Nucleus accumbens (tissue), 56 donors: ENCODE measurements at places on chromosomes 16 and 17.

- DNase-seq, result no peak
Observed at GRCh38 chr17:75356260-75356937, 49.1 kb downstream of the GRB2 start.

- DNase-seq, result no peak
Observed at GRCh38 chr17:21005367-21005766, 37.4 kb downstream of the USP22 start.

DNA sequence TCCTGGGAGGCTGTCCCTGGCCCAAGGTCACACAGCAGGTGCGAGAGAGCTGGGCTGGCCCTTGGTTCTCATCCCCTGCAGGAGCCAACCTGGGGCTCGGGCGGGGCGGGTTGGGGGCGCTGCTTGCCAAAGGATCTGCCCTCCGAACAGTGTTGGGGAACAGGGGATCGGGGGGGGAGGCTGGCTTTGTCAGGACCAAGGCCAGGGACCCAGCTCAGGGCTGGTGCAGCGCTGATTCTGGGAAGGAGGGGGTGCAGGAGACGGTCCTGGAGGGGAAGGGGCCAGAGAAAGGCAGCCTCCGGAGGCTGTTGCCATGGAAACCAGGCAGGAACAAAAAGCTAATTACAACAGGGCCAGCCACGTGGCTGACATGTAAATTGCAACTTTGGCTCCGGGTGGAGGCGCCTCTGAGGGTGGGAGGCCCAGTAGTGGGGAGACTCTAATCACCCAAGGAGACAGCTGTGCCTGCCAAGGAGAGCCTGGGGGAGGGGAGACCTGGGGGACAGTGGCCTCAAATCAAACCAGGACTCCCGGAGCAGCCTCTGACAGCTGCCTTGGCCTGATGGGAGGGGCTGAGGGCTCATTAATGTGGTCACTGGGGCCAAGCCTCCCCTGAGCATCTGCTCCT is 1.3 kb downstream of the TUBB3 start:
- DNase-seq, result peak; percentile 45

DNA sequence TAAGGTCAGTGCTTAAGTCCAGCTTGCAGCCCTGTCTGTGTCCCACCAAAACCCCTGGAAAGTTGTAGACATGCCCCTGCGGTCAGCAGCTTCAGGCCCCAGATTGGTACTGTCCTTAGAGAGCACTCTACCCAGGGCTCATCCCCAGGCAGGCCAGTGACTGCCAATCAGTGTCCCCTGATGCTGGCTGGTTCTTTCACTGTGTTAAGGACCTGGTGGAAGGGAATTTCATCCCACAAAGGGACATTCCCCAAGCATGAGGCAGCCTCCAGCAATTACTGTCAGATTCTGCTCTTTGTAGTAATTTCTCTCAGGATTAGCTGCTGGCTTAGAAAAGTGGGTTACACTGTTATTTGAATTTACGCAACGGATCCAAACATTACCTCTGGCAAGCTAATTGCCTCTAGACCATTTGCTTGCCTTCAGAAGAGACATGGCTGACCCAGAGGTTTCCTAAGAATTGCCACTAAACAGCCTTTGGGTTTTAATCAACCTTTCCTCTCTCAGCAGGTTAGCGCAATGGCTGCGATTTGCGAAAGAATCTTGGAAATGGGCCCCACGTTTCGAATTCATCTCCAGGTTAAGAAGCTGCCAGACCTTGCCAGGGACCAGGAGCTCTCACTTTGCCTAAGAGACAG is 5.9 kb downstream of the IRX6 start:
- no peak for DNase-seq
